T follicular helper cell (primary cell): ENCODE measurements at places on chromosomes 7 and 10.

GRCh38 chr7:152754075-152754730 lies 5.3 kb upstream of the ACTR3B start:
- DNase-seq = no peak

GRCh38 chr10:13528123-13528874 lies 515 bp downstream of the BEND7 start:
- DNase-seq = no peak

GRCh38 chr10:85789982-85790789 lies 576.4 kb downstream of the GRID1 start:
- no peak for DNase-seq

- no peak for DNase-seq
These were observed 515.2 kb downstream of the REEP3 start for GRCh38 chr10:64036321-64036930.

- DNase-seq = no peak
These were observed 212.0 kb downstream of the CAMK1D start for GRCh38 chr10:12561307-12561706.

- DNase-seq = no peak
These were observed 866 bp downstream of the CNOT4 start for GRCh38 chr7:135508883-135509588.

GRCh38 chr7:137449016-137449415 lies 105.5 kb upstream of the PTN start:
- DNase-seq = no peak

DNA sequence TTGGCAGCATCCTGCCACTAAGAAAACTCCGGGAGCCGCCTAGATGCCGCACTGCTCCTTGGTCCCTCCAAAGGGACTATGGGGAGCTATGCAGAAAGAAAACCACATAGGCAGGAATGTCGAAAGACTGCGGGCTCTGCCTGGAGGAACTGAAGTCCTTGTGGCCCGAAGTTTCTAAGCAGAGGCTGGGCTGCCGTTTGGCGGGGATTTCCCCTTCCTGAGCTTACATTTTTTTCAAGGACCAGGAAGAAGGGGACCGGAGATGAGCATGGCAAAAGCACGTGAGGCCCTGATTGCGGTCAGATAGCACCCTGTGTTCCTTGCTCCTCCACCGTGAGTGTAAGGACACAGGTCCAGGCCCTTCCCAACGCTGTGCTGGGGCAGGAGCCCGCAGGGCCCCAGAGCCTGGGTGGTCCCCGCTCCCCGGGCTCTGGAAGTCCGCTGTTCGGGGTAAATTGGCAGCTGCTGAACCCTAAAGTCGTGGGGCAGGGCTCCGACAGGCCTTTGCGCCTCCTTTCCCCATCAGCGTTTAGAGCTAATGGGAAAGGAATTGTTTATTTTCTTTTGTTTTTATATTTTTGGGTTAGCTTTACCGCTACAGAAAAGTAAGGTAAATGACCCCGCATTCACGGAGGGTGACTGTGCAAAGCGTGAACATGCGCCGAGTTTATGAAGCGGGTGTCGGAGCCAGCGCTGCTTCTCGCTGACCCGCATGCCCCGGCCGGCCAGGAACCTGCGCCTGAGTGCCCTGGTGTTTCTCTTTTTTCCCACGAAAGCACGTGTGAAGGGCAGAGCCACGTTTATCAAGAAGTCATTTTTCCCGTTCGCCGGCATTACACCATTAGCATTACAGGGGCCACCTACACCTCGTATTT lies 356.5 kb upstream of the ZNF32 start:
- DNase-seq = no peak

DNA sequence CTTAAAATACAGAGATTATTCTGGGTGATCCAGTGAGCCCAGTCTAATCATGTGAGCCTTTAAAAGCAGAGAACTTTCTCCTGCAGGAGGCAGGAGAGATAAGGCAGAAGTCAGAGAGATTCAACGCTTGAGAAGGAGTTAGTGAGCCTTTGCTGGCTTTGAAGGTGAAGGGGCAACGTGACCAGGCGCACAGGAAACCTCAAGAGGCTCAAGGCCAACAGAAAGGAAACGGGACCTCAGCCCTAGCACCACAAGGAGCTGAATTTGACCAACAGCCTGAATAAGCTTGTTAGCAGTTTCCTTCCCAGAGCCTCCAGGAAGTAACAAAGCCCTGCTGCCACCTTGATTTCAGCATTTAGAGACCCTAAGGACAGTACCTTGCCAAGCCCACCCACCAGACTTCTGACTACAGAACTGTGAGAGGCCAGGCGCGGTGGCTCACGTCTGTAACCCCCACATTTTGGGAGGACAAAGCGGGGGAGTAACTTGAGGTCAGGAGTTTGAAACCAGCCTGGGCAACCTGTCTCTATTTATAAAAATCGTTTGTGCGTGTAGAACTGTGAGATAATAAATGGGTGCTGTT lies 87.3 kb upstream of the KAT6B start:
- DNase-seq = no peak

- peak; percentile 41 for DNase-seq
These were observed 588 bp upstream of the PAOX start for GRCh38 chr10:133378251-133379096.
